T-cell (primary cell): ENCODE measurements at places on chromosomes 6 and 20. TPM values are rescaled to one million over a fixed set of nuclear protein-coding genes. Genes with fewer than 3 reads are reported as not detected.

Gene COL12A1
- total RNA-seq = not detected

Gene PCK1
- total RNA-seq = not detected

Gene TTPAL
- total RNA-seq = 16.8 TPM

Gene MUC22
- total RNA-seq = not detected

Gene ATP5F1E
- 62.4 TPM for total RNA-seq

Gene EPB41L1
- 0.82 TPM for total RNA-seq

Gene SLC22A7
- total RNA-seq = not detected

Gene ERVFRD-1
- not detected for total RNA-seq

Gene MAPK14
- total RNA-seq = 62.7 TPM

Gene TRIM31
- not detected for total RNA-seq

Gene RGS19
- 51.0 TPM for total RNA-seq

Gene BTNL2
- not detected for total RNA-seq

Gene OLIG3
- total RNA-seq = not detected

Gene MAS1
- total RNA-seq = not detected
